ENCODE measurements at places on chromosomes 3 and 15. TPM values are rescaled to one million over a fixed set of nuclear protein-coding genes. Genes with fewer than 3 reads are reported as not detected.

DNA sequence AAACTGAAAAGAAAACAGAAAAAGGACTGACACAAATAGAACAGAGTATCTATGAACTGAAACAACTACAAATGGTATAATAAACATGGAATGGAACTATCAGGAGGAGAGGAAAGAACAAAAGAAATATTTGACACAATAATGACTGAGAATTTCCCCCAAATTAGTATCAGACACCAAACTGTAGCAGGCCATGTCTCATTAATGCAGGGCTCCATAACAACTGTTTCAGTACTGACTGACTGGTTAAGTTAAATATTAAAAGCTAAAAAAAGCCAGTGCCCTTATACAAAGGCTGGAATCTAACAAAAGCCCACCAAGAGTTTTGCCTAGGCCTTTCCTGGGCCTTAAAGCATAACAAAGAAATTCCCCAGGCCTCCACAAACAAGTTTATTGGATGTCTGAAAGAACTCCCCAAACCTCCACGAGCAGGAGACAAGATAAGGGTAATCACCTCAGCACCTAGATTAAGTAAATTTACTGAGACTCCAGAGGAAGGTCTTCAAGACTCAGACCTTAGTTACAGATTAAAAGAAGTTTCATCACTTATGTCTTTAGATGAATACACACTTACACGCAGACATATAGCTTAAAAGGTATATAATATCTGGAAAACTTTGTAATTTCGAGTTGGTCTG is 45.7 kb downstream of the KPNA1 start:
- no peak for DNase-seq
- no peaks in the 10 kb centered on the region for H3K36me3 ChIP-seq
- H3K27ac ChIP-seq: no peak overlapping the region
- H3K4me1 ChIP-seq: peaks cover 7% of the 10 kb centered on the region

NLGN1 gene
- total RNA-seq: 4.3 TPM

DNA sequence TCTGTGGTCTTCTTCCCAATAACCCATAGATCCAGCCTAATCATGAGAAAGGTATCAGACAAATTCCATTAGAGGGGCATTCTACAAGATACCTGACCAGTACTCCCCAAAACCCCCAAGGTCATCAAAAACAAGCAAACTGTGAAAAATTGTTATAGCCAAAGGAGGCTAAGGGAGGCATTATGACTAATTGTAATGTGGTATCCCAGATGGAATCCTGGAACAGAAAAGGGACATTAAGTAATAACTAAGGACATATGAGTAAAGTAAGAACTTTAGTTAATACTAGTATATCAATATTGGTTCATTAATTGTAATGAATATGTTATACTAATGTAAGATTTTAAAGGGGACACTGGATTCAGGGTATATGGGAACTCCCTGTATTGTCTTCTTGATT is 20.4 kb downstream of the SPTSSB start:
- H3K4me3 ChIP-seq: no peak overlapping the region
- H3K4me1 ChIP-seq: no peaks in the 10 kb centered on the region
- H3K27ac ChIP-seq: no peak overlapping the region
- peaks cover 62% of the 10 kb centered on the region for H3K27me3 ChIP-seq
- no peak for DNase-seq

DNA sequence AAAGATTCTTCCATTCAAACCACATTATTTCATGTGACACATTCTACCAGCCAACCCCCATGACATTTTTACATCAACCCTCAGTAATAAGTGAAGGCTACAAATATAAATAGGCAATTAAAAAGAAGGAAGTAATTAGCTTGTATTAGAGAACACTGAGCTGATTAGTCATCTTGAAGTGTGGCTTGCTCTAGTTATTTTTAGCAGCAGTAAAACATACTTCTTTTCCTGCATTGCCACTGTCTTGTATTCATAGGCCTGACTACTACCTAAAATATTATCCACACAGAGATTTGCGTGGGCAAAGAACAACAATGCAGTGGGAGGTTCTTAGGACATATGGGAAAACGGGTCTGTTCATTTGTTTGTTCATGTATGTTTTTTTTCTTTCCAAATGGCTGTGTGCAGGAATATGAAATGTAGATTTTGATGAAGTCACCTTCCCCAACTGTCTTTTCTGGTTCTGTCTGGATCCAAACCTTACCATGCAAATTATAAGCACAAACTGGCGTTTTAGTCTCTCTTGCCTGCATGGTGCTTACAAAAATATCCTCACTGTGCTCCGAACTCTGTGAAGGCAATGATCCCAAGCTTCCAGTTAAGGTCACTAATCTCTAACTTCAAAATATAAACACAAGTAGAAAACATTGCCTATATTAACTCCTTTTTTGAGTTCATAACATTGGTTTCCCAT is 31.5 kb upstream of the TM4SF4 start:
- H3K36me3 ChIP-seq: no peaks in the 10 kb centered on the region
- H3K4me1 ChIP-seq: peaks cover 21% of the 10 kb centered on the region
- DNase-seq: no peak
- no peaks in the 10 kb centered on the region for H3K27me3 ChIP-seq
- no peak overlapping the region for H3K27ac ChIP-seq

- DNase-seq: no peak
- no peaks in the 10 kb centered on the region for H3K4me1 ChIP-seq
- H3K27me3 ChIP-seq: no peaks in the 10 kb centered on the region
- no peaks in the 10 kb centered on the region for H3K36me3 ChIP-seq
- H3K27ac ChIP-seq: no peak overlapping the region
These were observed 63.9 kb downstream of the GLCE start for GRCh38 chr15:69224383-69224782.
